ENCODE measurements at places on chromosomes 1 and 21.

DNA sequence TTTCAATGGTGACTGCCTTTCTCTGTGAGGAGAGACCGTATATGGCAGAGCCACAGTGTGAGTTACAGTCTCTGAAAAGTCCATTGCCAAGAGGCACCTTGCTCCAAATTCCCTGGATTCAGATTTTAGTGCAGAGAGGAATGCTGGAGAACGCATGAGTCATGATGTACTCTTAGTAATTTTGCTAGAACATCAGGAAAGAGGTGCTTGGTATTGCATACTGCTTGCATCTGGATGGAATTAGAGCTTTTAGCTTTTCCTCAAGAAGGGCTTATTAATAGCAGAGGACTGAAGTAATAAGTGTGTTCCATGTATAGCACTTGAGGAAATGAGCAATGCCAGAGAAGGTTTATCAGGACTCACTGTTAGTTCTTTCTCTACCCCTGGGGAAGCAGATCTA, 40.5 kb upstream of the AKT3 start:
- no peak for DNase-seq

DNA sequence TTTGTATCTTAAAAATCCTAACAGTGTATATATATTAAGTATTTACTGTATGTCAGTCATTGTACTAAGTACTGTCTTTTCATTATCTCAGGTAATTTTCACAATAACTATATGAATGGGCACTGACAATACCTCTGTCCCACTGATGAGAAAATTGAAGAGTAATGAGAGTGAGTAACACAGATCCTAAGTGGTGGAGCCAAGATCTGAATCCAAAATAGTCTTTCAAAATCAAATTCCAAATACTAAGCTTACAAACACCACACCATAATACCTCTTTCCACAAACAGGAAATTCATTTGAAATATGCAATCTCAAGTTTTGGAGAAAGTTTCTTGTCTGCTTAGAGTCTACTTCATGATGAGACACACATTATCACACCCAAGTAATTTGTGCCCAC, 105.9 kb upstream of the EDEM3 start:
- DNase-seq, result no peak

DNA sequence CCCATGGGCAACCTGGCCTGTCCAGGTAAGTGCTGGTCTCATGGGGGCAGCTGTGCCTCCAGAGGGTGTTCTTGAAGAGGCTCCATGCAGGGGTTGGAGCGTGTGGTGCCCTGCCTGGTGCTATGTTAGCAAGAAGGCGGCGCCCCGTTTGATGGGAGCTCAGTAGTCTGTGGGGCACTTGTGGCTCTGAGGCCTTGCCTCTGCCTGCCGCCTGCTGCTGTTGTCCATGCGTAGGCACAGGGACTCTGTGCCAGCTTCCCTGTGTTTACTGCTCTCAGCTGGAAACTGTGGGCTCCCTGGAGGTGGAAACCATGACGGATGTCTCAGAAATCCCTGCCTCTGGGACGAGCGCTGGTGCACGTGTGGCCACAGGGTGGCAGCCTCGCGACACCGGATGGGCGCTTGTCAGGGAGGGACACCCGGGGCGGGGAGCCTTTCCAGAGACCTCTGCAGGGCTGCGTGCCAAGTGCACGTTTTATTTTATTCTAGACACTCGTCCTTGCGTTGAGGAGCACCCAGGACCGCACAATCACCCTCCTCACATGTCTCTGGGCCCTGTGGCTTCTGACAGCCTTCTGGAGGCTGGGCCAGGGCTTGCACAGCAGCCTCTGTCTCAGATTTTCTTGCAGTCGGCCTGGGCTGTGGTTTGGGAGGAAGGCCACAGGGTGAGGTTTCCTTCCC, 27.1 kb downstream of the SNAP47 start:
- DNase-seq, result peak; percentile 89

DNA sequence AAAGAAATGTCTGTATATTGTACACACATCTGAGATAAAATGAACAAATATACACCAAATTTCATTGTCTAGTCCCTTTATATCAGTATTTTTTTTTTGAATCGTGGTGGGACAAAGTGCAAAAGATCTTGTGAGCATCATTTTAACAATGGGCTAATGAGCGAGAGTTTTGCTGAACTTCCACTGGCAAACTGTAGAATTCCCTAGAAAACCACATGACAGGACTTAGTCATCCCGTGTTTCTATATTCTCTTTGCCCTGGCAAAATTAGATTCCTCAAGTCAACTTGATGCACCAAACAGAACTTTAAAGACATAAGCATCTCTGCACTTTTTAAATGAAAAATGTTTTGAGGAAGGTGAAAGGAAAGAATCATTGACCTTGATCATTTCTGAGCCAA, 488.2 kb upstream of the PTBP2 start:
- DNase-seq, result no peak
